ENCODE measurements at places on chromosomes 2 and 18.

DNA sequence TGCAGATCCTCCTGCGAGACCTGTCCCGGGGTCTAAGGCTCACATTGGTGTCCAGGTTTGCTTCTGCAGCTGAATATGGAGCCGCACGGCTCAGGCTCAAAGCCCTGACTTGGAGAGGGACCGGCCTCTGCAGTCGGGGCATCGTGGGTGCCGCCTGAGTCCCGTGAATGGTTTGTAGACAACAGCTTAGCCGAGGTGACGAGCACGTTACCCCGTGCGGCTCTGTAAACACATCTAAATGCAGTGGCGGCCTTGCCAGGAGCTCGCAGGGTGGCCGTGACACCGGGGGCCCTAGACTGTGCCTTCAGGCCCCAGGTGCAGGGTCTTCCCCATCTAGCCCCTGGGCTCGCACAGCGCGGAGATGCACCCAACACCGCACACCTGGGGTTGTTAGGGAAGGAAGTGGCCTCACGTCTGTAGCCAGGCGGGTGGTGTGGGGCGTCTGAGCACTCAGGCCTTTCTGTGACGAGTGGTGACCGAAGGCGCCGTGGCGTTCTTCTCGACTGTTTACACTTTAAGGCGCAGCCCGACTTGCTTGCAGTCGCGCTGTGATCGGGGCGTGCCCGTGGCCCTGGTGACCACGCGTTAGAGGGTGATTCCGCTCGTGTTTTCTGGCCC lies 91.6 kb downstream of the NFATC1 start:
- no peak for DNase-seq

DNA sequence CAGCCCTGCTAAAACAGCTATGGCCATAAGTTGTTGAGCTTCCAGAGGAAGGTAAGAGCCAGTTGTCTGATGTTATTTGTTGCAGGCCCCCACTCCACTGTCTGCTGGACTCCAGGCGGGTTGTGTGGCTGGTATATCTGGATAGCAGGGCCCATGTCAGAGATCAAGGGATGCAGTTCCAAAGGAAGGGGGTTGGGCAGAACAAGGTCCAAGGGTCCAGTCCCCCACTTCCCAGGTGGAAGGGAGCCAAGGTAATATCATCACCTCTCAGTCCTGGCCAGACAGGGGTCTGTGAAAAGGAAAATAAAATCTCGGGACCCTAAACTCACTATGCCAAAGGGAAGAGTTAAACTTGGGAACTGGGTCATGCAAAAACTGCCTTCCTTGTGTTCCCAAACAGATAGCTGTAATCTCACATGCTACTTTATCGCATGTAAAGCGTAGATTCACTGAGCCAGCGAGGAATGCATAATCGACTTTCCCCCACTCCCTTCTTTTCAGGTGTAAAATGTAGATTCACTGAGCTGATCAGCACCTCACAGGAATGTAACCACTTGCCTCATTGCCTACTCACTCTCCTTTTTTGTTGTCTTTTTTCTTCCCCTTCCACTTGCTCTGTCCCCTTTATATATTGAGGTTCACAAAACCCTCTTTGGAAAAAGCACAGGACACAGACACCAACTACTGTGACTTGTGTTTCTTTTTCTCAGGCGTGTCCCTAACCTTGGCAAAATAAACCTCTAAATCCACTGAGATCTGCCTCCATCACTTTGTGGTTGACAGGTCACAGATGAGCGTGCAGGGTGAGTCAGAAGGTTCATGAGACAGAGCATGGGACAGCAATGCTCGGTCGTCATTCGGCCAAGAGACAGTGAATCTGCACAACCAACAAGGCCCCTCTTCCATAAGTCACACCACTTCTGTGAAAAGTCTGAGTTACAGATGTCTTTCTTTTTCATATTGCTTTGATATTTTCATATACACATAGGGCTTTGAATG lies 255.3 kb upstream of the SIX2 start:
- DNase-seq = no peak

GRCh38 chr2:79100285-79100684 lies 12.5 kb upstream of the REG1B start:
- no peak for DNase-seq

DNA sequence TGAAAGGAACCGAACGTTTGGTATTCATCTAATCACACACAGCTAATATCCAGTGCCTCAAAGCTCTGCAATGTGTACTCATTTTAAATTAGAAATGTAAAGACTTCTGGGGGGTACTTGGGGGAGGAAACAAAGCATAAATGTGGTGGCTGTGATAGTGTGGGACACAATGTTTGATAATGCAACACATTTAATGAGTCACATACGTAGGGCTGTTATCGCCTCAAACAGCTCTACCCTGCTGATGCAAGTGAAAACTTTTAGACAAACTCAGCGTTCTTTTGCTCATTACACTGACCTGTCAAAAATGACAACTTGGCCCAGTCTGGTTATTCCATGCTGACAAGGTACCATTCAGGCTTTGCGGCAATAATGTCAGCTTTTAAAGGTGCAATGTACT lies 1227.1 kb upstream of the CELF4 start:
- no peak for DNase-seq

DNA sequence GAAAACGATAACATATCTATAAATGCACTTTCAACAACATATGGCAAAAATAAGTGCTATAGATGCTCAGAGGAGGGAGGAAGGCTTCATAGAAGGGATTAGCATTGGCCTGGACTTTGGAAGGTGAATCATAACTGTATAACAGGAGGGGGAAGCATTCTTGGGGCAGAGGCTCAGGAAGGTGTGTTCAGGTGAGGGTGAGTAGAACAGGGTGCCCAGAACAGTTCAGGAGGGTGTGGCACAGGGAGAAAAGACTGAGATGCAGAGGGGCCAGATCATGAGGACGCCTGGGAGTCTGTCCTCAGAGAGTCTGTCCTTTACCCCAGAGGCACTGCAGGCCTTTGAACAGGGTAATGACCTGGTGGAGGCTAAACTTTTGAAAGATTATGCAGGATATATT lies 29.3 kb upstream of the MEP1B start:
- DNase-seq = no peak

DNA sequence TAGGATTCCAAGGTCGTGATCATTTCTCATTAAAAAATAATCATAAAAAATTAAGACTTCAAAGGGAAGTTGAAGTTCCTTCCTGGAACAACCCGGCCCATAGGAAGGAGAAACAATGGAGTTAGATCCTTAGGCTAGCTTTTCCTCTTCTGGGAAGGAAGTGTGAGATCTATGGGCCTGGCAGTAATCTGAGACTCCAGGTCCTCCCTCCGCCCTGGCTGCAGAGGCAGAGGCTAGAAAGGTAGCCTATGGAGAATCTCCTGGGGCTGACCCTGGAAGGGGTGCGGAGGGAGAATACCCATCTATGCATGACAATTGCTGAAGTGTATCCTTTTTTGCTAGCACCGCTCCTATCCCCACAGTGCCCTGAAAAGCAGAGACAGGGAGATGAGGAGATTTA lies 37.9 kb downstream of the TRIB2 start:
- DNase-seq = no peak

DNA sequence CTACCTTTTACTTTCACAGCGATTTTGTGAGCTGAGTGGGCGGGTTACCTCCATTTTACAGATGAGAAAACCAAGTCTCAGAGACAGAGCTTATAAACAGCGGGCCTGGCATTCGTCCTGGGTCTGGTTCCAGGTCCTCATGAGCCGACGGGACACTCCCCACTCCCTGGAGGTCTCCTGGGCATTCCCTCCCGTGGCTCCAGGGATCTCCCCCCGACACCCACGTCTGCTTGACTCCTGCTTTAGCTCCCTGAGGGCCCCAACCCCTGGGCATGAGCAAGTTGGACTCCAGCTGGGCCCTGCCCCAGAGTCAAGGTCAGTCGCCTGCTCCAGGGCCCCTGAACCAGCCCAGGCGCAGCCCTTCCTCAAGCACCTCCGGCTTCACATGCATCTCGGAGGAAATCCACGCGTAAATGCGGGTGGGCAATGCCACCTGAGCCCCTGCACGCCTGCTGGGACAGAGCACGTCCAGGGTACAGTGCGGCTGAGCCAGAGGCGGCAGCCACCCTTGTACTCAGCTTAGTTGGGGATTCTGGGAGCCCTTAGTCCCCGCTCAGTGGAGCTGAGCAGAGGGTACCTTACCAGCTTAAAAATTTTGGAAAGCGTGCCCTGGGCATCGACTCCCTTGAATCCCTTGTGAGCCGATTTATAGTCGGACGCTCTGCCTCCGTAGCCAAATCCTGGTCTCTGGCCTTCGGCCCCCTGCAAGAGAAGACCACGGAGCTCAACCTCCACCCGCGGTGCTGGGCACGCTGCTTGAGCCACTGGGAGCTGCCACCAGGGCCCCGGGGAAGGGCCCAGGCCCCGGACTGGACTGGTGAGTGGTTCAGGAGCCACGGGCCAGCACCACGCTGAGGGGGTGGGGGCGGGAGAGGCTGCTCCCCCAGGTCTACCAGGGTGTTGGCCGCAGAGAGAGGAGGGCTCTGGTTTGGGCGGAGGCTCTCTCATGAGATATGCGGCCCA lies 148.1 kb downstream of the MBP start:
- DNase-seq = no peak

DNA sequence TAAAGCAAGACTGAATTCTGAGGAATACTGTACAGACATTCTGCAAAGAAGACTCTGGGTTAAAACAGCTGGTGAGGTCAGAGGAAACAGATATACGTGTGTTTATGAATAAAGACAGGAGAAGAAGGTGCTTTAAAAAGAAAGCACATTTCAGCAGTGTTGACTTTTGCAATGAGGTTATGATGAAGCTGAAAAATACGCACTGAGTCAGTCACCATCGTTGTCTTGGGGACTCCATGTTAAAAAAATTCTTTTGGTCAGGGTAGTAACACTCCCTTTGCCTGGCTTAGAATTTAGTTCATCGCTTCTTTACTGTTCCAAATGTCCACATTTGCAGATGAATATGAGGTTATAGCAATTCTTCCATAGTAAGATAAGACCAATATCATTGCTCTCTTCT lies 1049.0 kb downstream of the TSN start:
- DNase-seq = no peak

DNA sequence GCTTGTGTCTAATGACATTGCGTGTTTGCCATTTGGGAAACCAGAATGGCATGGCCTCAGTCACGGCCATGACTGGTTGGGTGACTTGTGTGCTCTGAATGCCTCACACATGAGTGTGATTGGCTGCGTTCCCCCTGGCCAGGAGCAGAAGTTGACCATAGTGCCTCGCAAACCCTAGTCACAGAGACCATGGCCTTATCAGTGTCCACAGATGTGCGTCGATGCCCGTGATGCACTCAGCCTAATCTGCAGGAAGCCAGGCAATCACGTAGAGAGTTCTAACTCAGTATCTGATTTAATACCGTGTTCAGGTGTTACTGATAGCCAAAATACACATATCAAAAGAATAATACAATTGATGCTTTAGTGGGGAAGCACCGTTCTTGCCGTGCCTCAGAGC lies 64.0 kb downstream of the BOLA3 start:
- DNase-seq = no peak

DNA sequence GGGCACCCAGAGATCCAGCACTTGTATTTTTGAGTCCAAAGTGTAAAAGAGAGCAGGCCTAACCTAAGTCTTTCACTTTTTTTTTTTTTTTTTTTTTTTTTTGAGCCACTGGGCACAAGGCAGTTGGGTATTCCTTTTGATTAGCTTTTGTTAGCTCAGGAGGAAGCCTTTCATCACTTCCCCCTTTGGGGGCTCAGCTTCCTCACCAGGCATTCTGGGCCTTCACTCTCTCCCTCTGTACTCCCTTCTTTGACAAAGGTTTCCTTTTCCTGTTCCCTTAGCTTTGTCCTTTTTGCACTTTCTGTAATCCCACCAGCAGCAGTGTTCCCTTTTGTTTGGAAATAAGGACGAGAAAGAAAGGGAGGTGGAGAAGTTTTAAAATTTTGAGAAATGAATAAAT lies 88.2 kb downstream of the PKP4 start:
- no peak for DNase-seq

DNA sequence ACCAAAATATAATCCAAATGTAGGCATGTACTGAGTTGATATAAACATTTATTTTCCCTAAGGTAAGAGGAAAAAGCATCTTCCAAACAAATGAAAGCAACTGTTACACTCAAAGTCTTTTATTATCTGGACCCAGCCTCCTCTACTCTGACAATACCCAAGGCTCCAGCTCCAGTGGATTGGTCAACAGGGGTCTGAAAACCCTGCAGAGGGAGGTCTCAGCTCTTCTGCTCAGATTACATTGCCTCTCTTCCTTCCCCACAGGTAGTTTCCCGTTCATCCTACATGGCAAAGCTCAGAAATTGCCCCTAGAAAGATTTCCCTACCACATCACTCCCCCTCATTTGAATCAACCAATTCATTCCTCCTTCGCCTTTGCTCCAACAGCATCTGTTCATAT lies 457.0 kb downstream of the METTL4 start:
- DNase-seq = no peak

GRCh38 chr18:63879709-63880108 lies 7.8 kb upstream of the SERPINB2 start:
- DNase-seq = no peak

DNA sequence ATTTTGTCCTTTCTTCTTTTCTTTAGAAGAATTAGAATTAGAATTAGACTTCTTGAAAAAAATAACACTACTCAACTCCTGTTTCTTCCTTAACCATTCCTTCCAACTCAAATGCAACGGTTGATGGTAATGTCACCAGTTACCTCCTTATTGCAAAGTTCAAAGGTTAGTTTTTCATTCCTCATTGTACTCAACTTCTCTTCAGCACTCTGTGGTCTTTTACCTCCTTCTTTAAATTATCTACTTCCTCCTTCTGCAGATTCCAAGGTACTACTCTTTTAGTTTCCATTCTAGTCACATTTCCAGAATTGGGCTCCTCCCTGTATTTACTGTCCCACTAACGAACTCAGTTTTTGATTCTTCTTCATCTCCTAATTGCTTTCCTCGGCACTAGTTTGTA lies 700.7 kb downstream of the SATB2 start:
- no peak for DNase-seq

- DNase-seq = no peak
Measured at GRCh38 chr2:66733364-66733999, 298.6 kb downstream of the MEIS1 start.

DNA sequence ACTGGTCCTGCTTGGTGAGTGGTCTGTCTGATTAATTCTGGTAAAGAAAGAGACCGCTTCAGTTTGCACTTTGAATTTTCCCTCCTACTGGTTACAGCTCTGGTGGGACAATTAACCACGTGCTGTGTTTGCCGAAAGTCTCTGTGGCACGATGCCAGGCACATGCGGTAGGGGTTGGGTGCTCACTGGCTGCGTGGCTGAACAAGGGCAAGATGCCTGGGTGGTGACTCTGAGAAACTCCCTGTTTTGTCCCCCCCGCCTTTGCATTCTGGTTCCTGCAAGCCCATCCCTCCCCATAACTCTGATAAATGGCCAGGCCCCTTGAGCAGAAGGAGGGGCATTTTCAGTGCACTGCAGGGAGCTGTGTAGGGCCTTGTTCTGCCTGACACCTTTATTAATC lies 206.1 kb downstream of the TFCP2L1 start:
- DNase-seq = no peak

DNA sequence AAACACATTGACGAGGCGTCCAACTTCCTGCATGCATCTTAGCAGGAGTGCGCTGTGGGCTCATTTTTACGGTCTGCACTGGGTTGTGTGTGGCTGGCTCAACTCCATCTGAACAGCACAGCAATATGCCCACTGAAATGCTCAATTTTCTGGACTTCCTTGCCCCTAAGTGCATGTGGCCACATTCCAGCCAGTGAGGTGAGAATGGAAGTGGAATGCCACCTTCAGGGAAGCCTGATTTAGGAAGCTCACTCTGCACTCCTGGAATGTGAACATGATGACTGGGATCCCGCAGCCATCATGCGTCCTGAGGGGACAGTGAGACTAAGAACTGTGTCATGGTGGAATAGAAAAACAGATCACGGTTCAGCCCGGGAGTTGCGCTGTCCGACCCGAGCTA lies 76.2 kb downstream of the PSMG2 start:
- no peak for DNase-seq

Data from stimulated activated CD4-positive, alpha-beta T cell treated with anti-CD3 and anti-CD28 coated beads, Interleukin-2, amount 100 ng/mL, for 48 hours (primary cell).